B cell (primary cell): ENCODE measurements at places on chromosomes 6 and 20.

GRCh38 chr6:119895626-119896025 is 546.1 kb upstream of the MAN1A1 start:
- H3K4me1 ChIP-seq = no peaks in the 10 kb centered on the region
- no peaks in the 10 kb centered on the region for H3K27me3 ChIP-seq
- no peak for DNase-seq

DNA sequence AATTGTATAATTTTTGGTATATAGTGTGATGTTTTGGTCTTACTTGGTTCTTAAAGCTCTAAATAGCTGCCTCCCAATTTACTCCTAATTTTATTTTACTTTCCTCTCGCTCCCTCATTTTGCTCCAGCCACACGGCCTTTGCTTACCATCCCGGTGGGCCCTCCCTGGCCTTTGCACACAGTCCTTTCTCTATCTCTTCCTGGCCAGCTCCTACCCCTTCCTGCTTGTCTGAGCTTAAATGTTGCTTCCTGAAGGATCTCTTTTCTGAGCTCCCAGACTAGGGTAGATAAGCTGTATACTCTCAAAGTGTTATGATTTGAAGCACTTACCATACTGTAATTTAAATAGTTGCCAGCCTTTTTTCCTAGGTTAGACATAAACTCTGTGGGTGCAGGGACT is 121.7 kb downstream of the UTRN start:
- H3K27me3 ChIP-seq = no peaks in the 10 kb centered on the region
- H3K4me3 ChIP-seq = no peak overlapping the region
- peaks cover 20% of the 10 kb centered on the region for H3K36me3 ChIP-seq
- no peak for DNase-seq
- no peak overlapping the region for H3K27ac ChIP-seq
- H3K4me1 ChIP-seq = peaks cover 10% of the 10 kb centered on the region

DNA sequence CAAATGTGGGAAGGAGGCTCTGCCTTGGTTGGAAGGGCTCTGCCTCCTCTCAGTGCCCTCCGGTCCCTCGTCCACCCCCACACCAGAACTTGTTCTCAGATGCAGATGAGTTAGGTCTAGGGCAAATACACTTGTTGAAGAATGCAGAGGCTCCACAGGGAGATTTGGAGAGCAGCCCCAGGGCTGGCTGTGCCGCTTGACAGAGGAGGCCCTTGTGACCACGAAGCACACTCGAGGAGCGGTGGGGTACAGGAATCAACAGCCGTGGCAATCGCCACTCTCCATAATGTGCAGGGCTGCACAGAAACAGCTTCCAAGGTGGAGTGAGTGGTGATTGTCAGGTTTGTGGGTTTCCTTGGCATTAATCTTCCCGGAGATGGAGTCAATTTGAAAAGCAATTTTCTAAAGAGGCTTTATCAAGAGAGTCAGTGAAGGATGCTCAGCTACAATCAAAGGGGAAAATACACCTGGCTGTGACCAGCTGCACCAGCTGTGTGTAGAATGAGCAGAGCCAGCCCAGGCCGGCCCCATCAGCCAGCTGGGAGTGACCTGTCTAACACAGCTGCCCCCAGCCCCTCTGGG is 59.5 kb downstream of the BFSP1 start:
- no peaks in the 10 kb centered on the region for H3K27me3 ChIP-seq
- H3K27ac ChIP-seq = no peak overlapping the region
- no peaks in the 10 kb centered on the region for H3K36me3 ChIP-seq

DNA sequence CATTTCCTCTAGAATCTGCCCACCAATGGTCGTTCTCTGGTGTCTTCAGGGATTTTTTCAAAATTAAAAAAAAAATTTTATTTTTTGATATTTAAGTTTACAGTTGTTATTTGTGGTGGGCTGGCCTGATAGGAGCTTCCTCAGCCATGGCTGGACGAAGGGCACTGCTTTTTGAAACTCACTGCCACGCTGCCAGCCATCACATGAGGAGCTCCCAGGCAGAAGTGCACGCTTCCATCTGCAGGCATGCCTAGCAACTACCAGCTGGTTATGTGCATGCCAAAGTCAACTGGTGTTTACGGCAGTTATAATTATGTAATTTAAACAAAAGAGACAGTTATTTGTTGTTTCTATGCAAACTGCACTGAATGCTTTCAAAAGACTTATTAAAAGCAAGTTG is 105.1 kb downstream of the IRF4 start:
- peaks cover 10% of the 10 kb centered on the region for H3K36me3 ChIP-seq
- H3K4me1 ChIP-seq = peaks cover 27% of the 10 kb centered on the region
- no peak overlapping the region for H3K27ac ChIP-seq
- H3K4me3 ChIP-seq = no peak overlapping the region
- DNase-seq = no peak

- no peaks in the 10 kb centered on the region for H3K27me3 ChIP-seq
- no peak overlapping the region for H3K27ac ChIP-seq
- H3K4me3 ChIP-seq = no peak overlapping the region
- no peaks in the 10 kb centered on the region for H3K36me3 ChIP-seq
- no peak for DNase-seq
These were observed 410.2 kb downstream of the MMUT start for GRCh38 chr6:49052901-49053300.

- H3K36me3 ChIP-seq = no peaks in the 10 kb centered on the region
- no peaks in the 10 kb centered on the region for H3K27me3 ChIP-seq
- DNase-seq = no peak
- H3K27ac ChIP-seq = no peak overlapping the region
- no peak overlapping the region for H3K4me3 ChIP-seq
- no peaks in the 10 kb centered on the region for H3K4me1 ChIP-seq
These were observed 170.5 kb downstream of the VEGFA start for GRCh38 chr6:43940393-43941087.

DNA sequence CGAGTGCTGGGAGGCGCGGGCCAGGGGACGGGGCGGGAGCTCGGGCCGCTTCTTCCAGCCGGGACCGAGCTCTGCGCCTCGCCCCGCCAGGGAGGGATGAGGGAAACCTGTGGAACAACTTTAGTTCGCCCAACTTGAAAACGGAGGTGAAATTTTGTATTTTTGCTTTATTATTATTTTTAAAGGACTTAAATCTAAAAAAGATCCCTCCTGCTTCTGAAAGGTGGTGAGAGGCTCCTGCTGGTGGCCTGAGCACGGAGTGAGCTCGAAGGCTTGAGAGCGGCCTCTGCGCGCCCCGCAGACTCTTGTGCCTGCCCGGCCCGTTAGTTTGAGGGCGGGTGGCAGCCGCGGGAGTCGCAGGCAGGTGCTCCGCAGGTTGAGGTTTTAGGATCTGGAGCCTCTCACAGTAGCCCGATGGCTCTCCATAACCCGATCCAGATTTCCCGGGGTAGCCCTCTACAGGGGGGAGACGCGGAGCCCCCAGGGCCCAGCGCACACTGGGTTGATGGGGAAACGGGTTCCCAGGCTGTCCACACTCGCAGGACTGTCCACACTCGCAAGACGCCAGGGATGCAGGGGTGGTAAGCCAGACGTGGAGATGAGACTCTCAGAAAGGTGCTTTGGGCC is 46.2 kb upstream of the SUPT3H start:
- H3K27ac ChIP-seq = peak overlapping the region; percentile 34
- no peaks in the 10 kb centered on the region for H3K36me3 ChIP-seq
- peaks cover 52% of the 10 kb centered on the region for H3K27me3 ChIP-seq
- peak overlapping the region; percentile 63 for H3K4me3 ChIP-seq
- peak; percentile 57 for DNase-seq
- peaks cover 51% of the 10 kb centered on the region for H3K4me1 ChIP-seq

DNA sequence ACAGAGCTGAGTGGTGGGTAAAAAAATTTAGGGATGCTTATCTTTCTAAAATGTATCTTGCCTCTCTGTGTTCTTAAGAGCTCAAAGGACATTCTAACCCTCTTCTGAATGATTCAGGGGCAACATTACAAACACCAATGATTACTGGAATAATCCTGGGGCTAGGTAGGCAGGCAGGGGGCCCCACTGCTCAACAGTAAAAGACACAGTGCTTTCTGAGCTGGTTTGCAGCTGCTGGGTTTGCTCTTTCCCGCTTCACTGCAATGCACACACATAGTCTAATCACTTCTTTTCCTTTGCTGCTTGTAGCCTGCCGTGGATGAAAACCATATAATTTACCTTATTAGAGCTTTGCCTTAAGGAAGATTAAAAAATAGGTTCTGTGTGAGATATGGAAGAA is 23.9 kb downstream of the CLDN20 start:
- H3K4me3 ChIP-seq = no peak overlapping the region
- no peak for DNase-seq
- H3K27ac ChIP-seq = no peak overlapping the region
- H3K4me1 ChIP-seq = no peaks in the 10 kb centered on the region
- H3K27me3 ChIP-seq = no peaks in the 10 kb centered on the region

DNA sequence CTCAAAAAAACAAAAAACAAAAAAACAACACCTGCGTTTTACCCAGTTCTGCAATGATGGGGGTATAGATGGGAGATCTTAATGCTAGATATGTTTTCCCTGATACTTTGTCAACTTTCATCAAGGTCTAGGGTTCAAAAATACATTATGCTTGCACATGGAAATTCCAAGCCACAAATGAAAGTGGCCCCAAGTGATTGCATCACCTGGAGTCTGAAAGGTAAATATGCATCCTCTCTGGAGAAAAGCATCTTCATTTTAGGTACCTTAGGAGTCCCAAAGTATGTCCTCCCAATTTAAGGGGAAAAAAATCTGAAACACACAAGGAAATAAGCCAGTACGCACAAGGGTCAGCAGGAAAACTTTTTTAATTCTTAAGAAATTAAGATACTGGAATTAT is 12.6 kb upstream of the ZC3H12D start:
- no peaks in the 10 kb centered on the region for H3K27me3 ChIP-seq
- H3K4me1 ChIP-seq = peaks cover 38% of the 10 kb centered on the region

DNA sequence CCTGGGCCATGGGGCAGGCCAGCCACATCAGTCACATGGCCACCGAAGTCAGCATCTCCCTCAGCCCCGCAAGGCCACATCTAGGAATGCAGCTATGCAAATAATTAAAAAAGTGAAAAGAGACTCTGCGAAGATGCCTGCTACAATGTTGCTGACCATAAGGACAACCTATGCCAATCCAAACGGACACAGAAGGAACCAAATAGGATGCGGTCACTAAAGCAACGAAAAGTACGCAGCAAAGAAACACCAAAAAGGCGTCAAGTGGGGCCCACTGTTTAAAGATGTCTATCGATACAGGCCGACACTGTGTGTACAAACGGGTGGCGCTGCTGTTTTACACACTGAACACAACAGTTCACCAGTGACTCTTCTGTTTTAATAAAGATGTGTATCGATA is 56.4 kb downstream of the TAF4 start:
- H3K4me1 ChIP-seq = peaks cover 3% of the 10 kb centered on the region
- H3K36me3 ChIP-seq = peaks cover 66% of the 10 kb centered on the region
- no peak overlapping the region for H3K4me3 ChIP-seq
- no peaks in the 10 kb centered on the region for H3K27me3 ChIP-seq
